Fibroblast of skin of back (primary cell): ENCODE measurements at places on chromosomes 4 and X.

DNA sequence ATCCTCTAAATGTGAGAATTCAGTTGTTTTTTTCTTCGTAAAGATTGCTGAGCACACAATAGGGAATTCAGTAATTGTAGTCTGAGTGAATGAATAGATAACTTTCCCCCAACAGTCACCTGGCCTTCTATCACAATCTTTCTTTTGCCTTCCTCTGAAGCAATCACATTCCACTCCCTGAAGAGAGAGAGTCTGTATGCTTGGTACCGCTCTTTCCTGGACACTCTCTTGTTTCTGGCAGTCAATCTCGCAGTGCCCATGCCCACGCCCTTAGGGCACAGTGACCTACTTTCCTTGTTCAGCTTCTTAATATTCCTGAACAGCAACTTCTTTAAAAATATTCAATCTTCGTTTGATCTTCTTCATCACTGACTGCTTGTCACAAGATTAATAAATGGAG, 255.9 kb downstream of the ADAMTS3 start:
- DNase-seq = no peak

DNA sequence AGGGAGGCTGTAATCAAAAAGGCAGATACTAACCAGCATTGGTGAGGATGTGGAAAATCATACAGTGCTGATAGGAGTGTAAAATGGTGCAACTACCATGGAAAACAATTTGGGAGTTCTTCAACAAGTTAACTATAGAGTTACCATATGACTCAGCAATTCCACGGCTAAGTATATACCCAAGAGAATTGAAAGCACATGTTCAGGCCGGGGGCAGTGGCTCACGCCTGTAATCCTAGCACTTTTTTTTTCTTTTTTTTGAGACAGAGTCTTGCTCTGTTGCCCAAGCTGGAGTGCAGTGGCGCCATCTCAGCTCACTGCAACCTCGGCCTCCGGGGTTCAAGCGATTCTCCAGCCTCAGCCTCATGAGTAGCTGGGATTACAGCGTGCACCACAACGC, 15.0 kb upstream of the CD99L2 start:
- peak; percentile 70 for DNase-seq

DNA sequence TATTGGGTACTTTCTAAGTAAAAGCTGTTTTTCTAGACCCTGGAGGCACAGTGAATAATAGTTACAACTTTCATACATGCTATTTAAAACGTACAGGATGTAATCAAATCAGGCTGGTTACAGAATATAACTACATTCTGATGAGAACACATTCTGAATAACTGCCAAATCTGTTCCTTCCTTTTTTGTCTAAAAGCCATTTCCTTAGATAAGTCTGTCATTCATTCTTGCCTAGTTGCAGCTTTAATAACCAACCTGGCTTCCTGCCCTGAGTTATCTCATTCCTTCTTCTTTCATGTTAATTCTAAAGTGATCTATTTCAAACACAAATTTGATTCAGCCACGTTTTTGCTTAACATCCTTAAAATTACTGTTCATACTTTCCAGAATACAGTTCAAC, 189.7 kb upstream of the ITM2A start:
- DNase-seq = no peak

GRCh38 chr4:142817442-142817841, 28.7 kb downstream of the INPP4B start:
- DNase-seq = peak; percentile 91

GRCh38 chrX:9738151-9738550, 27.5 kb downstream of the GPR143 start:
- DNase-seq = no peak

- DNase-seq = no peak
Observed at GRCh38 chr4:100876546-100876945, 358.7 kb upstream of the EMCN start.

DNA sequence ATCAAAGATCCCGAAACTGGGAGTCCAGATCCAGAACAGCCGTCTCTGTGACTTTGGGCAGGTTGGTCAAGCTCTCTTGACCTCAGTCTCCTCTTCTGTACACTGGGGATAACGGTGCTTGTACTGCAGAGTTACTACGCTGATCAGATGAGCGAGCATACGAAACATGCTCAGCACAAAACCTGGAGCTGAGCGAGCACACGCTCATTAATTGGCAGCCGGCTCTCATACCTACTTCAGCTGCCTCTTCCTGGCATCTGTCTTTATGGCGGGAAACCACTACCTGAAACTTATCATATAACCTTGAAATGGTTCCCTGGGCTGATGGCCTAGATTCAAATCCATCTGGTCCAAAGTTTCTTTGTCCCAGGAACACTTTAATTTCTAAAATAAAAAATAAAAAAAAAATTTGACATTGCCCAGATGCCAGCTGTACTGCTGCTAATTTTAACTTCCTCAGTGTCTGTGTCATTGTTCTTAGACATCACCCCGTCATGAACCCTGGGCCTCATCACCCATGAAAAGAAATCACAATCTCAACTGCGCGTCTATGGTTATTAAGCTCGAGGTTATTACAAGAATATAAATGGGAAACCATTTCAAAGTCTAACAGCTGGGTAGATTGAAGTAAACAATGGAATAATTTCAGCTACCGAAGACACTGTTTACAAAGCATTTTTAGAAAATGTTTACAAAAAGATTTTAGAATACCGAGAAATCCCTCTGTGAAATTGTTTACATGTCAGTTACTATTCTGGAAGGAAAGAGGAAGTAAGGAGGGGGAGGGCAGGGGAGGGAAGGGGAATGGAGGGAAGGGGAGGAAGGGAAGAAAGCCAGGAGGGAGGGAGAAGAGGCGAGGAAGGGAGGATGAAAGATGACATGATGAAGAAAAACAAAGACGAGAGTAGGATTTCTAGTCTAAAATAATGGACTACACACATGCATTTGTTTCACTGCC, 49.0 kb downstream of the CRMP1 start:
- DNase-seq = no peak

- no peak for DNase-seq
Observed at GRCh38 chr4:40524366-40525041, 105.2 kb downstream of the RBM47 start.

GRCh38 chr4:107304699-107305286, 268.7 kb upstream of the DKK2 start:
- no peak for DNase-seq

GRCh38 chr4:80035336-80035735, 37.7 kb downstream of the ANTXR2 start:
- no peak for DNase-seq

GRCh38 chr4:181835348-181835747, 407.9 kb upstream of the TENM3 start:
- DNase-seq = no peak

DNA sequence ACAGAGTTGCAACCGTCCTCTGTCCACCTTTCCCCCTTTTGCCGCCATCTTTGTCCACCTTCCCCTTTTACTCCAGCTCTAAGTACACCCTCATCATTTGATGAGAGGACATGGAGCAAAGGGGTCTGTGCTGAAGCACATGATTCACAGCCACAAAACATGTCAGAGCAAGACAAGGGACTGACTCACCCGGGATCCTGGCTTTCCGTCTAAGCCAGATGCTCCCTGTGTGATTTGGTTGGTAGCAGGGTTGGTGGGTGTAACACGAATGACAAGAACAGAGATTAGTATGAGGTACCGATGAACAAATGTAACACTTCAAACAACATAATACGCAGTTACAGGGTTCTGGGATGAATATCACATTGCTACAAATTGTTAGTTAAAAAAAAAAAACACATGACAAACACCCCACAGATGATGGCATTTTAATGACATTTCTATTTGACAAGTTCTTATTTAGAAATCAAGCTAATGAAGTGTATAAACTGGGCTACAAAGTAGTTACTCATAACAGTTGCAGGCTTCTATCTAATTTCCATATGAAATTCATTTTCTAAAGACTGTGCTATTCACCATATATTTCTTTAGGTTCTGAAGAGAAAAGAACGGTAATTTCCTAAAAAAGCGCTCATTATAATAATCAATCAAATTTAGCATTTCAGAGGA, 71.4 kb upstream of the ETNPPL start:
- peak; percentile 94 for DNase-seq

- DNase-seq = no peak
Observed at GRCh38 chr4:152690706-152691651, 11.2 kb upstream of the TMEM154 start.

DNA sequence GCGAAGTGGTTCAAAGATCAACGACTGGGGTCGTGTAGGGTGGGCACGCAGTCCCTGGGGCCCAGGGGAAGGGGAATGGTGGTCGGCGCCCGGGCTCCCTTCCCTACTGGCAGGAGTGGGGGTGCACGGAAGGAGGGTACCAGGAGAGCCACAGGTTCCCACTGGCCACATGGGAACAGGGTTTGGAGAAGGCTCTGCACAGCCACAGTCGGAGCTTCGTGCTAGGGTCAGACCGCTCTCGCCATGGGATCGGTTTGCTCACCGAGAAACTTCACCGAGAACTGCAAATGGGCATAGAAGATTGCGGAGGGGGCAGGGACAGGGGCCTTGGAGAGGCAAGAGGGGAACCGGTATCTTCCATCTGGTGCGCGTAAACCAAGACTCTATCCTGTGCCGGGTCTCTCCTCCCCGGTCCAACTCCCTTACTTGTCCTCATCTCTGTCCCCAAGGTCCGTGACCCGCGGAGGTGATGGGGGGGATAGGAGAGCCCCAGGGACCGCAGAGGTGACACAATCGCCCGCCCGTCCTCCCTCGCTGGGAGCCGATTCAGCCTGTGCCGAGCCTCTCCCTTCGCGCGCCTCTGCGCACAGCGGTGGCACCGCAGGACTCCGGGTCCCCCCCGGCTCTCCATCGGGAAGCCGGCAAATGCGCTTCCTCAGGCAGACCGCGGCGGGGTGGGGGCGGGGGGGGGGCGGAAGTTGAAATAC, 1.0 kb downstream of the SCD5 start:
- peak; percentile 58 for DNase-seq

DNA sequence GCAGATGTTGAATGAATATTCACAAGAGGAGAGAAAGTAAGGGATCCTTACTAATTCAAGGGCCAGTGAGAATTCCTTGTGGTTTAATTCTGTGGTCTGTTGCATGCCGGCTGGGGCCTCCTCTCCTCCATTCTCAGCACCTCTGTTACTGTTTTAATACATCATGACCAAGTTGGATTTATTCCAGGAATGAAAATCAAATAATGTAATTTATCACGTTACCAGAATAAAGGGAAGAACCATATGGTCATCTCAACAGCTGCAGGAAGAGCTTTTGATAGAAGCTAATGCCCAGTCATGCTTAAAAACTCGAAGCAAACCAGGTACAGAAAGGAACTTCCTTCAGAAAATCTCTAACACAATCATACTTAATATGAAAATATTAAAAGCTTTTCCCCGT, 54.1 kb downstream of the GRK4 start:
- DNase-seq = no peak

GRCh38 chrX:71619986-71620385, 1.7 kb upstream of the CXCR3 start:
- DNase-seq = no peak

DNA sequence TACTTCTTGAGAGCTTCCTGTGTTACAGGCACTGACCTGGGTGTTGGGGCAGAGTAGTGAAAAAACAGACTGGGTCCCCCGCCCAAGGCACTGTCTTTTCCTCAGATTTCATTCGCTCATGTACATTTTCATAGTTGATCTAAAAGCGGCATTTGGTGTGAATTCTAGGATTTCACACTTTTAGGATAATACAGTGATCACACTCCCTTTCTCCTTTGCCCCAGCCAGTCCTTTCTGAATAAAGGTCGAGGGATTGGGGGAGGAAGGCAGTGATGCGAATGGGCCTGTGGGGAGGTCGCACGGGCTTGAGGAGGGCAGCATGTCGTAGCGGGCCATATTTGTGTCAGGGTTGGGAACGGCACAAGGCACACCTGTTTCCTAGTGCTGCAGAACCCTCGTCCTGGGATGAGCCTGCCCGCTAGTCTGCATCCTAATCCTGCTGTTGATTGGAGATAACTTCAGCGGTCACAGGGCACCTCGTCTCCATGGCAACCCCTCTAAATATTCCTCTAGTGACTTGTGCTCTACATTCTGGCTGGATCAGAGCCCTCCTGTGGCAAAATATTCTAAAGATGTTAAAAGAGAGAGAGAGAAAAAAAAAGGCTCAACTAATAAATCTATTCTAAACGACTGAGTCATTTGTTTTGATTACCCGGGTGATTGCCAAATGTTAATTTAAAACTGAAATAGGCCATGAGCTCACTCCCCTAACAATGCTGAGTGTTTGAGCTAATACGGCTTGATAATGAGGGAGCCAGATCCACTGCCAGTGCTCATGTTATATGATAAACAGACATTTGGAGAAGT, 21.8 kb downstream of the FHL1 start:
- DNase-seq = peak; percentile 95

- DNase-seq = no peak
Observed at GRCh38 chrX:80576806-80577533, 156.7 kb downstream of the TENT5D start.

GRCh38 chr4:6688879-6689505, 4.7 kb upstream of the S100P start:
- DNase-seq = peak; percentile 97

DNA sequence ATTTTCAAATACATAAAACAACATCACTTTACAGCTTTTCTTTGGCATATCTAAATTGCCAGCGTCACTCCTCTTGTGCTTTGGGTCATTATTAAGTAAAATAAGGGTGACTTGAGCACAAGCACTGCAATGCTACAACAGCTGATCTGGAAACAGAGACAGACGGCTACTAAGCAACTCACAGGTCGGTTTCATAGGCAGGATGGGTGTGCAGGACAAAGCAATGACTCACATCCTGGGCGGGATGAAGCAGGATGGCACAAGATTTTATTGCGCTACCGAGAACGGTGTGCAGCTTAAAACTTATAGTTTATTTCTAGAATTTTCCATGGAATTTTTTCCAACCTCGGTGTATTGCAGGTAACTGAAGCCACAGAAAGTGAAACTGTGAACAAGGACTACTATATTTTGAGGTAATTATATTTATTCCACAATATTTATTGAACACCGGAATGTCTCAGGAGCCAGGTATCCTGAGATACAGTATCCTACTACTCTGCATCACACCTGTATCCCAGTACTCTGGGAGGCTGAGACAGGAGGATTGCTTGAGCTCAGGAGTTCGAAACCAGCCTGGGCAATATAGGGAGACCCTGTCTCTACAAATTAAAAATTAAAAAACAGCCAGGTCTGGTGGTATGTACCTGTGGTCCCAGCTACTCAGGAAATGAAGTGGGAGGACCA, 215.5 kb downstream of the APBB2 start:
- peak; percentile 64 for DNase-seq

GRCh38 chrX:101774340-101774739, 114.7 kb upstream of the ARMCX2 start:
- no peak for DNase-seq

GRCh38 chr4:174365018-174365587, 81.4 kb downstream of the CEP44 start:
- peak; percentile 45 for DNase-seq

- DNase-seq = no peak
Observed at GRCh38 chrX:103737696-103738095, 27.0 kb downstream of the TMEM31 start.

DNA sequence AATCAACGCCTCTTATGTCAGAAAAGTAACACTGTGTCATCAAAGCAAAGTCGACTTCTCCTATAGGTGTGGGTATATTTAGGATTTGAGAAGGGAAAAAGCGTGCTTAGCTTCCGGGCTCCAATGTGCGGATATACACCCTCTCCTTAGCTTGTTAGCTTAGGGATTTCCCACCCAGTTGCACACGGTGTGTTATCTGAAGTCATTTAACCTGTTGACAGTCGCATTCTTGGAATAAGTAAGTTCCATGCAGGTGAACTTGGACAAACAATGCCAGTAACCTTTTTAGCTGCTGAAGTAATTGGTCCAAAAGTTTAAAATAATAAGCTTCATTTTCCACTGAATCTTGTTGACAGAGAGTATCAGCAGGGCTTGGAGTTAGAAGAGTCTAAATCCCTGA, 113.7 kb downstream of the SHROOM3 start:
- no peak for DNase-seq
